ENCODE measurements at places on chromosomes 12 and 14.

- no peak for DNase-seq
These were observed 13.8 kb downstream of the ERP27 start for GRCh38 chr12:14924541-14924940.

- DNase-seq = peak; percentile 80
These were observed 10.7 kb upstream of the FKBP4 start for GRCh38 chr12:2783936-2784600.

DNA sequence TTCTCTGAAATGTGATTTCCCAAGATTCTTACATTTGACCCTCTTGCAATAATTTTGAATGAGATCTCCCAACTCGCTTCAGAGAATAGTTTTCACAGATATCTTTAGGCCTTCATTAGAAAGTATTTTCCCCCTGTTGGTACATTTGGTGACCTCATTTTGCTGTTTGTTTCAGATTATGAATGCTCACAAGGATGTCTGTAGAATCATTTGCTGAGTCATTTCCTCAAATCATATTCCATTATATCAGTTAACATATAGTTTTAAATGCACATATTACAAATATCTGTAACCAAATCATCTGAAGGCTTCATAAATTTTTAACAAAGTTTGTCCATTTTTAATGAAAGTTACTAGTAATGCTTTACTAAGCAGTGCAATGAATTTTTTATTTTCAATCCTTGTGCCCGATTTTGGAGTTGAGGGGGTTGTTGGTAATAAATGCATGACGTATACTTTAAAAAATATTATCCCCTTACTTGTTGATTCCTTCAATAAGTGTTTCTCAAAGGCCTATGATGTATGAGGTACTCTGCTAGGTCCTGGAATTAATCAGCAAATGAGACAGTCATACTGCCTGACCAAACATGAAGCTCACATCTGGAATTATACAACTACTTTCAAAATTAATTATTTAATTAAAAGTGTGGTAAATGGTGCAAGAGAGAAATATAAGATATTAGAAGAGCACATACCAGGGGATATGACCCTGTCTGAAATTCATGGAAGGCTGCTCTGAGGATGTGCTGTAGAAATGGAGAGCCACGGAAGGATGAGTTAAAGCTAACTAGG is 126.9 kb upstream of the RAP1B start:
- no peak for DNase-seq

DNA sequence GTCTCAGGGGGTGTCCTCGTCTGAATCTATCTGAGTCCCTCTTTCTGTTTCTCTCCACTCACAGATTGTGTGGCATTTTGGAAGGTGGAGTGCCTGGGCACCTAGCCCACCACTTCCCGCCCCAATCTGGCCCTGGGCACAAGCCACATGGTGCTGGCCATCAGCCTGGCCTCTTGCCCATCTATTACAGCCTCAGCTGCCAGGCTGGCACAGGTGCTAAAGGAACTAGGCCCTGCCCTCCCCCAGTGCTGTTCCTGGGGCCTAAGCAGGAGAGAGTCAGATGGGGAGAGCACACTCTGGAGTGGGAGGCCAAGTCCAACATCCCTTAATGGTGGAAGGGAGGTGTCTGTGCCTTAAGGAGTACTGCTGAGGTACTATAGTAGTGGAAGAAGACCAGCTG is 8.3 kb upstream of the CALCOCO1 start:
- DNase-seq = no peak

GRCh38 chr12:98579835-98580234 is 13.7 kb upstream of the SLC25A3 start:
- DNase-seq = no peak

- DNase-seq = no peak
These were observed 37.9 kb downstream of the SLC38A1 start for GRCh38 chr12:46230983-46231382.

DNA sequence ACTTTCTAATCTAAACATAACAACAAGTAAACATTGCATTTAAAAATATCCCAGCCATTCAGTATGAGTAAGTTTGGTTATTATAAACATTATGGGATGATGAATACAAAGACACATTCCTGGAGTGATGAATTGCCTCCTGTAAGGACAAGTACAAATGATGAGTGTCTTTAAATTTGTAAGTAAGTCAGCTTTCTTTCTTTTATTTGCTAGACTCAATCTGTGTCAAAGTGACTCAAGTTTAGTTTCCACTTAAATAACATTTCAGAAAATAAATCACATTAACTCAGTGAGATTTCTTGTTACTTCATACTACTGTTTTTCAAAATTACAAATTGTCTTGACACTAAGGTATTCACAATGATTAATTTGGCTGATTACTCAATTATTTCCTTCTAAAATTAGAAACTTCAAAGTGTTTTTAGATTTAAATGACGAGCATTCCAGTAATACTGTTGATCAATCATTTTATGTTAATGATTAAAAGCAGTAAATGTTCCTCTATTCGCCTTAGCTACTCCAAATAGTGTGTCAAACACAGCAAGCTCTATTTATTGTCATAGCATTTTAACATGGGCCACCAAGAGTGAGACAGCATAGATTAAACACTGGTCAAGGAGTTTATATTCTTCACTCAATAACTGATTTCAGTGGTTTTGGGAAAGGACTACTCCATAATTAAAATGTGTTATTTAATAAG is 658.0 kb upstream of the MDGA2 start:
- no peak for DNase-seq

DNA sequence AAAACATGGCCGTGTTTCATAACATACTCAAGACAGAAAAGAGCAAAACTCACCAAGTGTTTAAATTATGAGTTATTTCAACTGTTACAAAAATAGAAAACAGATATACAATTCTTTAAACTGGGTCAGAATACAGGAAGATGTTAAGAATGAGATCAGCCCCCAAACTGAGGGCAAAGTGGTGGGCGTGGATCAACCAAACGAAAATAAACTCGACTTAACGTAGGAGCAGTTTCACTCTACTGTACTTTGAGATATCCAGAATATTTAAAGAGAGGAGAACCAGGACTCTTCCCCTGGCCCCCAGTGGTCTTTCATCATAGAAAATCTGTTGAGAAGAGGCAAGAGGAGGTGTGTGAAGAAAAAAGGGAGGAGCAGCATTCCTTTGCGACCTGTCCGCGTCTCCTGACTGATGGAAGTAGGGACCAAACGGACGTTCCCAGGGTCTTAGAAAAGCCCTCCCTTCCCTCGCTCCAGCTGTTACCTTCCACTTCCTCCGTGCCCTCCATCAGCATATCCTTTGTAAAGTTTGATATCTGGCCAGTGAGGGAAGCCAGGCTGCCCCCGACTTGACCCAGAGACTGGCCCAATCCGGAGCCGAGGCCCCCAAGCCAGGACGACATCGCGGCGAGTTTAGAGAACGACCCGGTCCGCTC is 668 bp downstream of the TRIP11 start:
- DNase-seq = peak; percentile 79

DNA sequence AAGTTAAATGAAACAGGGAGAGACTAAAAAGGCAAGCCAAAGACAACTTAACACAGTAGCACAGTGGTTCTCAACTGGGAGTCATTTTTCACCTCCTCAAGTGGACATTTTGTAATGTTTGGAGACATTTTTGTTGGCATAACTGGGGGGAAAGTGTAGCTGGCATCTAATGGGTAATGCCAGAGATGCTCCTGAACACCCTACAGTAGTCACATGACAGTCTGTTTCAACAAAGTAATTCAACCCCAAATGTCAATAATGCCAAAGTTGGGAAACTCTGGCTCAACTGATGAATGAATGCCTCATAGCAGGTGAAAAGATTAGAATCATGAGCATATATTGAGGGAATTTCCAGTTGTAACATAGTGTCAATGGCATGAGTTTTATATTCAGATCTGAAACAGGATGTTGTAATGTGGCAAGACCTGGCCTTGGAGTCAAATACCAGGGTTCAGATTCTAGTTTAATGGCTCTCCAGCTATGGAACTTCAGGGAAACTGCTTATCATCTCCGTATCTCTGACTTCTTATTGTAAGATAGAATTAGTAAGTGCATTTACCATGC is 2.4 kb upstream of the OR4K5 start:
- DNase-seq = no peak

GRCh38 chr12:112317481-112317880 is 64.8 kb downstream of the HECTD4 start:
- DNase-seq = peak; percentile 49

DNA sequence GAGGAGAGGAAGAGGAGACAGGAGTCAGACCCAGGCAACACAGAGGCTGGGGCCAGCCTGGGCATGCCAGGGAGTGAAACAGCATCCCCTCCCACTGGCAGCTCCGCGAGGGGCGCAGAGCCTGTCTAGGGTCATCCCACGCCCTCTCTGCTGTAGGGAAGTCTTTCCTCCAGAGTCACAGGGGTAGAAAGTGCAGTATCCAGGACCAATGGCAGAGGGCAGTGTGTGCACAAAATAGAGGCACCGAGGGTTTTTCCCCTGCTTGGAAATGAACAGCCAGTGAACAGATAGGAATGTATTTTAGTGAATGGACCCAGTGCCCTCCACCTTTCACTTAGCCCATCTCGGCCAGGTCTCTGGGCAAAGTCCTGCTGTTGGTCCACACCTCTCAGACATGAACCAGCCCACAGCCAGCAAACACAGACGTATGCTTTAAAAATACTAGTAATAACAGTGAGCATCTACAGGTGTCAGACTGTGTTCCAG is 9.4 kb upstream of the KRT74 start:
- DNase-seq = peak; percentile 83

- DNase-seq = no peak
These were observed 8.8 kb upstream of the BICDL1 start for GRCh38 chr12:119980242-119980641.

DNA sequence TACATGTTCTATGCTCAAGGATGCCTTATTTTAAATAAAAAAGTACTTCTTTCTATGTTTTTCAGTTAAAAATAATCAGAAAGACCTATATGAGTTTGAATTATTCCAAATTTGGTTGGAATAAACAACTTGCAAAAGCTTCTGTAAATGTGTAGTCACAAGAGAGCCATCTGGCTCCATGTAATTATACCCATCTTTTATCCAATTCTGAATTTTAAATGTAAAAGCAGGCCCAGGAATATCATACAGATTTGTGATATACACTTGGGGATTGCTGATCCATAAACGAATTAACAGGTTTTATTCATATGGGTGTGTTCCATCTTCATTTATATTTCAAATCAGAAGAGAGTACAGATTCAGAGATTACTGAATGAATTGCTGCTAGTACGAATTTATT is 329.2 kb upstream of the LRFN5 start:
- no peak for DNase-seq

DNA sequence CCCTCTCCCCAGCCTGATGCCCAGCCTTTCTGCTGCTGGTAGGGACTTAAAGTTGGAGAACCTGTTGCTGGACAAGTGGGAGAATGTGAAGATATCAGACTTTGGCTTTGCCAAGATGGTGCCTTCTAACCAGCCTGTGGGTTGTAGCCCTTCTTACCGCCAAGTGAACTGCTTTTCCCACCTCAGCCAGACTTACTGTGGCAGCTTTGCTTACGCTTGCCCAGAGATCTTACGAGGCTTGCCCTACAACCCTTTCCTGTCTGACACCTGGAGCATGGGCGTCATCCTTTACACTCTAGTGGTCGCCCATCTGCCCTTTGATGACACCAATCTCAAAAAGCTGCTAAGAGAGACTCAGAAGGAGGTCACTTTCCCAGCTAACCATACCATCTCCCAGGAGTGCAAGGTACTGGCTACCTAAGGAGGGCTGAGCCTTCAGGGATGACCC is 1.6 kb downstream of the TSSK4 start:
- no peak for DNase-seq

DNA sequence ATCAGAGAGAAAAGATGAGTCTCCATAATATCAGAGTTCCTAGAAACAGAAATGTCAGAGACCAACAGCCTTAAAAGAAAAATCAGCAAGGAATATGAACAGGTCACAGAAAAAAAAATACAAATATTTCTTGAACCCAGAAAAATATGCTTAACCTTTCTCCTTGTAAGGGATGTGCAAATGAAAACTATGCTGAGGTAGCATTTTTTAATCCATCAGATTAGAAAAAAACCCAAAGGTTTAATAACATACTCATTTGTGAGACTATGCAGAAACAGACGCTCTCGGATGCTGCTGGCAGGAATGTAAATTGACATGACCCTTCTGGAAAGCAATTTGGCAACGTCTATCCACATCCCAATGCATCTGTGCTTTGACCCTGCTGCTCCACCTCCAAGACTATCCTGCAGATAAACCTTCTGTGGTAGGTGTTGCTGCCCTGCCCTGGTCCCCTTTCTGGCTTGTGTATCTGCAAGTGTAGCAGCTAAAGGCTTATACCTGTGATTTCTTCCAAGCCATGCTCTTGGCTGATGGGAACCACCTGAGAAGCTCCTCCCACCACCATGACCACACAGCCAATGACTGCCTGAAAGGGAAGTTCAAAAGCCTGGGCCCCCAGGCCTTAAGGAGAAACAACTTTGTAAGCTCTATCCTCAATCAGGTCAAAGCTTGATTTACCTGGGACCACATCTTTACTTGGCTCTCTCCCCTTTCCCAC is 49.4 kb downstream of the LTBP2 start:
- no peak for DNase-seq

- no peak for DNase-seq
These were observed 1.2 kb downstream of the ALDH1L2 start for GRCh38 chr12:105083031-105083430.

DNA sequence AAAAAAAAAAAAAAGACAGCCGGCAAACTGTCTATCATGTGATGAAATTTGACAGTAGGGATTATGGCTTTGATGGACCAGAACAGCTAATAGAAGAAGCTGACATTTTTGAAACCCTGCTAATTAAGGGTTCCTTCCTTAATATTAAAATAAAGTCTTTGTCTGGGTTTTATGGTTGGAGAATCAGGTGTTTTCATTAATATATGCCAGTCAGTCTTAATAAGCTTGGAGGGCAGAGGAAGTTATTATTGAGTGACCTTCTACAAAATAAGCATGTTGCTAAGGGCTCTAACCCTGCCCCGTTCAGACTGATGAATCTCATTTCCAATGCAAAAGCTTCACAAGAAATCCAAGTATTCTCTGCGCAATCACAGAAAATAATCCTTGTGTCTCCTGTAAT is 289.8 kb downstream of the EGLN3 start:
- no peak for DNase-seq

DNA sequence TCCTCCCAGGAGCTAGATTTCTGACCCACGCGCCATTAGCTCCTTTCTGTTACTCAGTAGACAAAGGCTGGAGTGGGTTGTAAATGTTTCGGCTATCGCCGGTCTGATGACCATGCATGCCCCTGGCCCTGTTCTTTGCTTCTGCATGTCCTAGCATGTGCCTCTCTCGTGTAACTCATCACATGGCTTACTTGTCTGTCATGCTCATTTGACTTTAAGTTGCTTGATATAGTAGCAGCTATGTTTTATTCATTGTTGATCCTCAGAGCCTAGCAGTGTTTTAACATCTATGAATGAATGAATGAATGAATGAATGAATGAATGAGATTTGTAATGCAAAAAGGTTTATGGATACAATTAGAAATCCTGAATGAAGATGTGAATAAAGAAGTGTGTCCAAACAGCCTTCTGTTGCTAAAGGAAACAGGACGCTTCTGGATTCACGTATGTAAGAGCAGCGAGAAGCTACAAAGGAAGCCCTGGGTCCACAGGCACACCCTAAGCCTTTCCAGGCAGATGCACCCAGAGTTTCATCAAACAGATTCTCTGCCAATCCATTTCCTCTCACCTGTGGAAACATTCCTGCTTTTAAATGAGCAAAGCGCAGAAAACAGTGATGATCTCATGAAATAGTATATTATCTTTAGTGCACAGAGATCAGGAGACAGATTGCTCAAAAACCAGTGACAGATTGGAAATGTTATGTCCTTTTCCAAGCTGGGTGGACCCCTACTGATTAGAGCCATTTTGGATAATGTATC is 3.4 kb downstream of the GSG1 start:
- DNase-seq = no peak

- DNase-seq = peak; percentile 80
These were observed 764.3 kb downstream of the NOVA1 start for GRCh38 chr14:25833341-25834126.

- no peak for DNase-seq
These were observed 75.5 kb downstream of the TMEM116 start for GRCh38 chr12:111937429-111937828.

All from neural progenitor cell (in vitro differentiated cells).